ENCODE measurements at places on chromosomes 6 and 20.

DNA sequence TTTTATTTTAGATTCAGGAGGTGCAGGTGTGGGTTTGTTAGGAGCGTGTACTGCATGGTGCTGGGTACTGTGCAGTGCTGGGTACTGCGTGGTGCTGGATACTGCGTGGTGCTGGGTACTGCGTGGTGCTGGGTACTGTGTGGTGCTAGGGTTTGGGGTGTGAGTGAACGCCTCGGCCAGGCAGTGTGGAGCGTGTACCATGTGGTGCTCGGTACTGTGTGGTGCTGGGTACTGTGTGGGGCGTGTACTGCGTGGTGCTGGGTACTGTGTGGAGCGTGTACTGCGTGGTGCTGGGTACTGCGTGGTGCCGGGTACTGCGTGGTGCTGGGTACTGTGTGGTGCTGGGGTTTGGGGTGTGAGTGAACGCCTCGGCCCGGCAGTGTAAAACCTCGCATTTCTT, 62.9 kb downstream of the WDR27 start:
- DNase-seq, result no peak

DNA sequence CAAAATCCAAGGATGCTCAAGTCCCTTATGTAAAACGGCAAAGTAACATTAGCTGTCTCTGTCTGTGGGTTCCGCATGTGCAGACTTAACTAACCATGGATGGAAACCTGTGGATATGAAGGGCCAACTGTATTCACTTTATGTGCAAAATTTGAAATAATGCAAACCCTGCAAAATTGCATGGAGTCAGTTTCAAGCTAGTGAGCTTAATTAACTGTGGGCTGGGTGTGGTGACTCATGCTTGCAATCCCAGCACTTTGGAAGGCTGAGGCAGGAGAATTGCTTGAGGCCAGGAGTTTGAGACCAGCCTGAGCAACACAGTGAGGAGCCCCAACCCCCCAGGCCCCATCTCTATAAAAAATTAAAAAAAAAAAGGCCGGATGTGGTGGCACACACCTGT, 81.4 kb downstream of the ANKS1A start:
- DNase-seq, result no peak

DNA sequence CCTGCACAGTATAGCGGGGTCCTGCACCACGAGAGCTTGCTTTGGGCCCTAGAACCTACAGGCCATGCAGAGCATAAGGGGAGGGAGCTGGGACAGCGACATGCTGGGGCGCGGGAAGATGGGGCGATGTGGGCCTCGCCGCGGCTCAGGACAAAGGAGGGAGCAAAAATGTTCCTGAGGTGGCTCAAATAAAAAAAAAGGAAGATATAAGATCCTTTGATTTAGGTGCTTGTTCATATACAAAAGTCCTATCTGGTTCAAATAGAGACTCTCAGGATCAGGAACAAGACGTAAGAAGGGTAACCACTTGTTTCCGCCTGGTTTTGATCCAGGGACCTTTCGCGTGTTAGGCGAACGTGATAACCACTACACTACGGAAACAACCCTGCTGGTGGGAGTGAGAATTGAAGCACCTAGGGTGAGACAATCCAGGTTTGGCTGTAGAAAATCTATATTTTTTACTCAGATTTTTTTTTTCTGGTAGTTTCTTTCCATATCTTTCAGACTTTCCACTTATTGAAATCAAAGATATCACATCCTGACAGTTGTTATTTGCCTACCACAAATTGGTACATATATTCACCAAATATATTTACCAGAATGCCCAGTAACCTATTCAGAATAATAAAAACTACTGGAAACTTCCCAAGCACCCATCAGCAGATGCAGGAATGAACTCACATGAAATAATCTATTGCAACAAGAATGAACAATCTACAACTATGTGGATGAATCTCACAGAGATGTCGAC, 177.9 kb upstream of the ZNF184 start:
- no peak for DNase-seq

- no peak for DNase-seq
Measured at GRCh38 chr6:164322533-164322932, 908.0 kb downstream of the QKI start.

DNA sequence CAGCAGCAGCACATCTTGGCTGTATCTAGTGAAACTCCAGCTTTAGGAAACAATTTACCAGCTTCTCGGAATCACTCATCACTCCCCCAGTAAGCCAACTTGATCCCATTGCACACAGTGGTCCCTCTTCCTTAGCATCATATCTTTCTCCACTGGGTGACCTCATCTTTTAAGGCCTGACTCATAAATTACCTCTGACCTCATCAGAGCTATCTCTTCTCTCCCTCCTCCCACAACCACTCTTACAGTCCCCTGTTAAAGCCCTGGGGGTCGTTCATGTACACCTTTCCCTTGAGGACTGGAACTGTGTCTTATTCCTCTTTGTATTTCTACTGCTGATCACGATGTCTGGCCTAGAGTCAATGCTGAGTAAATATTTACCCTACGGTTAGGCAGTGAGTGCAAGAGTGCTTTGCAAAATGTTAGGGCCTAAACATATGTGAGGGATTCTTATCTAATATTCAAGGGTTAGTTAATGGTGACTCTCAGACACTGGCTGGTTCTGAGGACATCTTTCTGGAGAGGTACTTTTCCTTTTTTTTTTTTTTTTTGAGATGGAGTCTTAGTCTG, 187.2 kb downstream of the LRFN2 start:
- no peak for DNase-seq

GRCh38 chr6:35765739-35766138, 10.7 kb upstream of the CLPSL2 start:
- no peak for DNase-seq

- DNase-seq, result no peak
Measured at GRCh38 chr6:21157186-21157929, 436.2 kb upstream of the SOX4 start.

GRCh38 chr20:62117658-62118057, 4.6 kb upstream of the LSM14B start:
- DNase-seq, result peak; percentile 79

- DNase-seq, result no peak
Measured at GRCh38 chr20:58264271-58264670, 35.8 kb upstream of the ANKRD60 start.

DNA sequence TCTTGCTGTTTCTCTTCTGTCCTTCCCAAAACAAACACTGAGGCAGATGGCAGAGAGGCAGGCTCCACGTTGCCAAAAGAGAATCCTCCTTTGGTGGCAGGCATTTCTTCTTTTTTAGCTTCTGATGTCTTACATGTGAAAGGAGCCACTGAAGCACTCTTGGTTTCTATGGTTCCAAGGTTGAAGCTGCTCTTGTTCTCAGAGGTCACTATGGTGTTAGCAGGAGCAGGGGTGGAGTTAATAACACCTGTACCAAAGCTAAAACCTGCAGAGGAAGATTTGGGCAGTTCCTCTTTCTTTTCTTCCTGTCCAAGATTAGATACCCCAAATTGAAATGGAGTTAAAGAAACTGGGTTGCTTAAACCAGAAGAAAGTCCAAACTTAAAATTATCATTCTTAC, 28.8 kb downstream of the FAM8A1 start:
- DNase-seq, result no peak

DNA sequence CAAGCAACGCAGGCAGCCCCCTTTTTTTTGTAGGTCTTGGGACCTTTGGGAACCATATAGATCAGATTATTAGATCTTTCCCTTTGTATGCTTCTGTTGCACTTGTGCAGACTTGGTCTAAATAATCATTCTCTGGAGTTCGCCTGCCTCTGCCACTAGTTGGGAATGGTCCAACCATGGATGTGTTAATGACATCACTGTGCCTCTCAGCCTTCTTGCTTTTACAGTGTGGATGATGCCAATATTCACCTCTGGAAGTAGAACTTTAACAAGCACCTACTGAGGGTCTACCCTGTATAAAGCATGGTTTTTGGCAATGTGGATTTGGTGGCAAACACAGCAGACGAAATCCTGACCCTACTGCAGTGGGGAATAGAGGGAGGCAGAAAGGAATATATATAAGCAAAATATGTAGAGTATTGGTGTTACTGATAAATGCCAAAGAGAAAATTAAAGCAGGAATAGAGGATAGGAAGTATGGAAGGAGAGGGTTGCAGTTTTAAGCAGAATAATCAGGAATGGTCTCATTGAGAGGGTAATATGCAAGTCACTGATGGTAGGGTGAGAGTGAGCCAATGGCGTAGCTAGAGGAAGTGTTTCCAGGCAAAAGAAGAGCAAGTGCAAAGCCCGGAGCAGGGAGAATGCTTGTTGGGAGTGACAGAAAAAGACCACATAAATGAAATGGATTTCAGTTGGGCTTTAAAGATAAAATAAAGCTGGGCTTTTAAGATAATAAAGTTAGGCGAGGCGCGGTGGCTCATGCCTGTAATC, 97.5 kb downstream of the DOK5 start:
- no peak for DNase-seq

DNA sequence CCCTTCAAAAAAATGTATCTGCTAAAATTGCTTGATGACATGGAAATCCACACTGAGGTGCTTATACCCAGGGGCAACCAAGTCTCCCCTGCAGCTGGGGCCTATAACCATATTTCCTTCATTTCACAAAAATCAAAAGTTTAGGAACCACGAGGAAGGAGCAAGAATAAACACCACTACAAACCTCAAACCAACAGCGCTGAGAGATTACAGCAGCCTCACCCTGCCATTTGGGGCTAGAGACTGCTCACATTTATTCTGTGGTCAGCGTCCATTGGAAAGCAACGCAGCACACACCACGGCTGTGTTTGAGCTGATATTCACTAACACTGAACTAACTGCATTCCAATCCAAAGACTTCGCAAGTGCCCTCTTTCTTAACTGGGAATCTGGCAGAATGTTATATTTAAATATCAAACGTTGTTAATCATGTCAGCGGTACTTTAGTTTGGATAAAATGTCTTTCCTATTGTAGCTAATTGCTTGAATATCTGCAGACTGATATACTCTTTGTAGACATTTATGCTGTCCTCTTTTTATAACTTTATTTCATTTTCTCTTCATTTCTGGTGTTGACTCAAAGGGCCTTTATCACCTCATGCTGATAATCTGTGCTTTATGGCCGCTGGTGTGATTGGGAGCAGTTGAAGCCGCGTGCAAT, 94.6 kb downstream of the FOXA2 start:
- DNase-seq, result no peak

DNA sequence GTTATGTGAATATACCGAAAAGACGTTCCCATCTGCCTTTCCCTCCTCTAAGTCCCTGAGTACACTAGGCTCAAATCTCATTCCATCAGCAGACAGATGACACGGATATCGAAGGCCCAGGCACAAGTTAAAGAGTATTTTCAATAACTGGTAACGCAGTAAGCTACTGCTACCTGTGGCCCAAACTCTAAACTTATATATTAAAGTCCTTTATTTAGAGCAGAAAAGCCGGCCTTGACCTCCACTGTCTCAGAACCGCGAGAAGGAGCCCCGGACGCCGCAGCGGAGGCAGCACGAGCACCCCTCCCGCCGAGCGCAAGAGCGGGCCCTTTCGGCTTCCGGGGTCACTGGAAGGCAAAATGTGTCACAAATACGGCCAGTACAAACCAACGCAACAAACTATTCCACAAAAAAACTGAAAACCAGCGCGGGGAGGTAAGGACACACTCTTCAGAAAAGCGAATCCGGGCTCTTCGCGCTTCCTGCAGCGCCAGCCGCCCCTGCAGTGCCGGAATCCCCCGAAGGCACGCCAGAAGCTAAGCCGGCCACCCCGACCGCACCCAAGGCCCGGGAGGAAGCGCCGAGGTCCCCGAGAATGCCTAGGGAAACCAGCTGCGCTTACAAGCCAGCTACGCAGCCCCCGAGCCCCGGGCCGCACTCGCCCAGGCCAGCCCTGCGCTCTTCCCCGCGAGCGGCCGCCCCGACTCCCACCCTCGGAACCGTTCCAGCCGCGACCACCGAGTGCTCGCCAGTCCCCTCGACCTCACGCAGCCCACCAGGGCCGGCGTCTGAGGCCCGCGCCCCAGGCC, 681 bp downstream of the DIDO1 start:
- DNase-seq, result peak; percentile 46

GRCh38 chr6:137581019-137581707, 87.0 kb upstream of the OLIG3 start:
- DNase-seq, result no peak

- DNase-seq, result no peak
Measured at GRCh38 chr20:35398660-35399144, 13.1 kb downstream of the UQCC1 start.

- no peak for DNase-seq
Measured at GRCh38 chr6:1271071-1271763, 40.7 kb upstream of the FOXQ1 start.

DNA sequence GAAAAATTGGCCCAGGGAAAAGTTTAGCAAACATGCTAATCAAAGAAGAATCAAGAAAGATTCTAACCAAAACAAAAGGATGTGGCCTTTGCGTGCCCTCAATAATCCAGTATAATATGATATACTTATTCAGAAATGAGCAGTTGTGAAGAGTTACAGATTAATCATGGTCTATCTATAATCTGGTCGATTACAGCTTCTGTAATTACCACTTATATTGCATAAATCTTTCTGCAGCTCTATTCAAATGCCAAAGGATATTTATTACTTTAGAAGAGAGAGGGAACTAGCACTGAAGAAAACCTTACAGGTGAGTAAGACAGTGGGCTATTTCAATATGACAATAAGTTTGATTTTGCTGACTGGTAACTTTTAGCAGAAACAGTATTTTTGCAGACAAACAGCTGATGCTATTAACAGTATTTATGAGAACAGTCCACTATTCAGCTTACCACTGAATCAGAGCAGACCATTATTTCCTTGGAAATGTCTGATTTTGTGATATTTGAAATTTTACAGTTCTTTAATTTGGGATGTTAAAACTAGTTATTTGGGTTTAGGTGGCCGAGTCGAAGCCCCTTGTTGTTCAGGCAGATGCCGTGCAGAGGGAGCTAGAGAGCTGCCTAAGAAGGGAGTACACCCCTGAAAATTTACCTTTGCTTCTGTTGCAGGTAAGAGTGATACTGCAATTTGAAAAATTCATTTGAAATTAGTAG, 92.2 kb downstream of the CEP57L1 start:
- peak; percentile 43 for DNase-seq
